Kidney capillary endothelial cell (primary cell): ENCODE measurements at places on chromosomes 6 and 20.
A peak's percentile ranks its signal among the peaks of the same experiment; 100 is the strongest.

- no peak for DNase-seq
Measured at GRCh38 chr20:62642666-62643520, 590 bp downstream of the SLCO4A1 start.

GRCh38 chr6:14656649-14657048, 539.1 kb downstream of the CD83 start:
- no peak for DNase-seq

DNA sequence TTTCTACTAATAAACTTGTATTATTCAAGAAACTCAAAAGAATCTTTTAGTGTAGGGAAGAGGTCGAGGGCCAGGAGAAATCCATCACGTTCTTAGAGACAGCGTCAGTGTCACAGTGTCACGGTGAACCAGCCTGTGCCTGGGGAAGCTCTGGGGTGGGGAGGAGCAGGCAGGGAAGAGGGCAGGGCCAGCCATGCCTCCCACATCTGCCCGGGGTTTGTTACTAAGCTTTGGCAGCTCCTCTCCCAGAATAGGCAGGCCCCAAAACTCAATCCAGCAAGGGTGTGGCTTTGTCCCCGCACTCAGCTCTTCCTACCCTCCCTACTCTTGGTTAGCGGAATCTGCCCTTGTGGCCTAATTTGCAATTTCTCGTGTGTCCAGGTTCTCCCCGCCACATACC, 72.9 kb downstream of the TCP11 start:
- DNase-seq, result no peak

GRCh38 chr6:67863346-67863745, 771.7 kb upstream of the ADGRB3 start:
- no peak for DNase-seq

GRCh38 chr6:139655783-139656705, 281.6 kb upstream of the CITED2 start:
- DNase-seq, result no peak

GRCh38 chr6:116485559-116486184, 24.5 kb downstream of the CALHM6 start:
- DNase-seq, result peak; percentile 26

DNA sequence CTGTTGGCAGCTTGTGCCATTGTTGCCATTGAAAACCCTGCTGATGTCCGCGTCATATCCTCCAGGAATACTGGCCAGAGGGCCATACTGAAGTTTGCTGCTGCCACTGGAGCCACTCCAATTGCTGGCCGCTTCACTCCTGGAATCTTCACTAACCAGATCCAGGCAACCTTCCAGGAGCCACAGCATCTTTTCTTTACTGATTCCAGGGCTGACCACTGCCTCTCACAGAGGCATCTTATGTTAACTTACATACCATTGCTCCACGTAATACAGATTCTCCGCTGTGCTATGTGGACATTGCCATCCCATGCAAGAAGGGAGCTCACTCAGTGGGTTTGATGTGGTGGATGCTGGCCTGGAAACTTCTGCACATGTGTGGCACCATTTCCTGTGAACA, 221.8 kb upstream of the FAM83B start:
- no peak for DNase-seq

DNA sequence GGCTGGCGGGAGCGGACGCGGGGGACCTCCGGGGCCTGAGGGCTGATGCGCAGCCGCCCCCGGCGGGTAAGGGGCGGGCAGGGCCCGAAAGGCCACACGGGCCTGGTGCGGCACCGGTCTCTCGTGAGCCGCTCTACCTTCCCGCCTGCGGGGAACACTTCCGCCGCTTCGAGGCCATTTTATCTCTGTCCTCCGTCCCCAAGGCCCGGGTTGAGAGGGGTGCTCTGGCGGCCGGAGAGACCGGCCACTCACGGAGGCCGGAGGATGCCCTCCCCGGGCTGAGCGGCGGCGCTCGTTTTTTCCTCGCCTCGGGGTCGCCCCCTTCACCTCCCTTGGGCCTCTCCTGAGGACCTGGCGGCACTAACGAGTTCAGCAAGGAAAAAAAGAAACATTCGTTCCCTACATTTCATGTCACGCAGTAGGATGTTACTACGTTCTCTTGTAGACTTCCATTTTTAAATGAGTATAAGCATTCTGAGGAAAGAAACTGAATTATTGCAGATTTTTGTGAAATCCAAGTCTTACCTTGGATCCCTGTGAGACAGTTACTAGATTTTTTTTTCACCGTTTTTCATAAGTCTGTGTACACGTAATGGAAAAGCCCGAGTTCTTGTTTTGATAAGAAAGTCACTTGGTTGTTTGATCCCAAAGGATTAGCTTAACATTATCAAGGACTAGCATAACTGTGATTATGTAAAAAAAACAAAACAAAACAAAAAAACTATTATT, 575 bp downstream of the WTAP start:
- peak; percentile 26 for DNase-seq

DNA sequence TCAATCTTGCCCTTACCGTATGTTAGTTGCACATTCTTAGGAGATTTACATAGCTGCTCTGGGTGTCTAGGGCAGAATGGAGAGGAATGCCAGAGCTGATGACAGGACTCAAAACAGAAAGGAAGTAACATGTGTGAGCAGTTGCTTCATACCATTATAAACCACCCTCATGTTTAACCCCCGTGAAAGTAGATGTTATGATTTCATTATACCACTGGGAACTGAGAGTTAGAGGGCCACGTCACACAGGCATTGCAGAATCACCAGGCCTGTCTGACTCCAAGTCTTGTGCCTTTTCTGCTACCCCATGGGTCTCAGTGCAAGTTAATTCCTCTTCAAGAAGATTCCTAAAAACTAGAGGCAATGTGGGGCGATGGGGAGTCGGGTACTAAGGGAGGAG, 23.5 kb upstream of the SIM1 start:
- no peak for DNase-seq

DNA sequence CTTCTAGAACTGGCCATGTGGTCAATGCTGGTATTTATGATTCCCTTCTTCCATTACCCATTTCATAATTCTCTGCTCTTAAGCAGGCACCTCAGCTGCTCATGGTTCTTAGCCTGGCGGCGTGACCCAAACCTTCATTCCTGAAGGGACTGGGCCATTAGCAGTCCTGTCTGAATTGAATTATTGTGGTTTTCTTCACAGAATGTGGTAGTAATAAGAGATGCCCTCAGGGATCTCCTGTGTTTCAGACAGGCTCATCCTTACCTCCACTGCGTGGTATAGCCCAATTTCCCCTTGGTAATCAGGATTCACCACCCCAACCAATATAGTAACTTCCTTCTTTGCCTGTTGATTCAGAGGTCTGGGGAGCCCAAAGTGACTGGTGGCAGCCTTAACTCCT, 37.6 kb downstream of the PKIB start:
- no peak for DNase-seq

DNA sequence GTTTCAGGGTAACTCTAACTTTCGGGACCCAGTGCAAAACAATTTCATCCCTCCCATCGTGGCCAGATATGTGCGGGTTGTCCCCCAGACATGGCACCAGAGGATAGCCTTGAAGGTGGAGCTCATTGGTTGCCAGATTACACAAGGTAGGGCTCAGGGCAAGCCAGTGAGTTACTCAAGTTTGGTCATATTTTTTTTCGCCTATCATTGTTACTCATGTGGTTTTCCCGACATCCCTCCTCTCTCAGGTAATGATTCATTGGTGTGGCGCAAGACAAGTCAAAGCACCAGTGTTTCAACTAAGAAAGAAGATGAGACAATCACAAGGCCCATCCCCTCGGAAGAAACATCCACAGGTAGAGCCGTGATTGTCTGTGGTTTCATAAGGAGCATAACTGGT, 58.2 kb downstream of the DCBLD1 start:
- DNase-seq, result no peak

GRCh38 chr20:48105526-48105925, 320.2 kb upstream of the SULF2 start:
- DNase-seq, result no peak

DNA sequence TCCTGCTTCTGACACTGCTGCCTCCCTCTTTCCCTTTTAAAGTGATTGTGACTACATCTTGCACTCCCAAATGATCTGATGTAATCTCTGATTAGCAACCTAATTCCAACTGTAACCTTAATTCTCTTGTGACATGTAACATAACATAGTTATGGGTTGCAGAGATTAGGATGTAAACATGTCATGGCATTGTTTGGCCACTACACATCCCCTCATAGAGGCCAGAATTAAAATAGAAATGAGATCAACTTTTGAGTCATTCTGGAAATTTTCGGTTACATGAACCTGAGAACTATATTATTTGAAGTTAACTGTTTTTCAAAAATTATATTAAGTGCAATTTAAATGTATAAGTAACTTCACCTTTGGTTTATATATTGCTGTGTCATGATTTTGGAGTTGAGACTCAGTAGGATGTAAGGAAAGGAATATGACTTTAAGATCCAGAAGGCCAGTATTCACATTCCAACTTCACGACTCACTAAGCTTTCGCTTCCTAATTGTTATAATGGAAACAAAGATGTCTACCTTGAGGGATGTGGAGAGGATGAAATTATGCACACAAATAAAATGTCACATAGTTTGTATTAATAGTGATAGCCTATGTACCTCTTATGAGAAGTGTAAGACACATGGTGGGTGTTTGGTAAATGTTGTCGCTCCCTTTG, 611.9 kb upstream of the MAP3K7 start:
- DNase-seq, result peak; percentile 45

DNA sequence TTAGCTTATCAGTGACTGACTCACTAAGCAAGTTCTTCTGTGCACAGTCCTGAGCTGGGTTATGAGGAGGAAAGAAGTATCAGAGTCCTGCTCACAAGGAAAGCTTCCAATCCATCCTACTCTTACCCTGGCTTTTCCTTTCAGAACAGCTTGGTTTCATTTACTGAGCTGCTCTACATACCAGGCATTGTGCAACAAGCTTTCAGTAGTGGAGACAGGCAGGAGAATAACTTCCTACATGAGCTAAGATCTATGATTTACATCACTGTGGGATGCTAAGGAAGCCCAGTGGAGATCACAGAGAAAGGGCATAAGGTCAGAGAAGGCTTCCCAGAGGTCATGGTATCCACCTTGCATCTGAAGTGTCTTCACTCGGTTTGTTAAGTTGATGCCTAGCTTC, 144.5 kb downstream of the MAP3K7 start:
- DNase-seq, result no peak

DNA sequence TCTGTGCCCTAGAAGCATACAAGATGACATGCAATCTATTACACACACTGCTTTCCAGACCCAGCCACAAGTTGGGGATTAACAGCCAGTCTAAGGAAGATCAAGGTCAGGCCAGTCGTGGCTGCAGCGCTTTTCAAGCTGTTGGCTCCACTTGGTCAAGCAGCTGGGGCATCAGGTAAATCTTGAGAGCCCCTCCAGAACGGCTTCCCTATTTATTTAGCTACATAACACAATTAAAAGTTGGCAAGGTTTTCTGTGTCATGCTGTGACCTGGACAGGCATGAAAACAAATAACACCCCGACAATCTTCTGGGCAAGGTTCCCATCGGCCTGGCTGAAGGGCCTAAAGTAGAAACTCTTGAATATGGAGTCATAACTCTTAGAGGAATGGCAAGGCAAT, 524.3 kb downstream of the PRKN start:
- DNase-seq, result no peak

GRCh38 chr20:36339646-36340592, 33.8 kb downstream of the DLGAP4 start:
- no peak for DNase-seq

- no peak for DNase-seq
Measured at GRCh38 chr6:79810185-79810705, 137.1 kb downstream of the ELOVL4 start.

- DNase-seq, result no peak
Measured at GRCh38 chr6:46964716-46965519, 43.2 kb upstream of the ADGRF5 start.

DNA sequence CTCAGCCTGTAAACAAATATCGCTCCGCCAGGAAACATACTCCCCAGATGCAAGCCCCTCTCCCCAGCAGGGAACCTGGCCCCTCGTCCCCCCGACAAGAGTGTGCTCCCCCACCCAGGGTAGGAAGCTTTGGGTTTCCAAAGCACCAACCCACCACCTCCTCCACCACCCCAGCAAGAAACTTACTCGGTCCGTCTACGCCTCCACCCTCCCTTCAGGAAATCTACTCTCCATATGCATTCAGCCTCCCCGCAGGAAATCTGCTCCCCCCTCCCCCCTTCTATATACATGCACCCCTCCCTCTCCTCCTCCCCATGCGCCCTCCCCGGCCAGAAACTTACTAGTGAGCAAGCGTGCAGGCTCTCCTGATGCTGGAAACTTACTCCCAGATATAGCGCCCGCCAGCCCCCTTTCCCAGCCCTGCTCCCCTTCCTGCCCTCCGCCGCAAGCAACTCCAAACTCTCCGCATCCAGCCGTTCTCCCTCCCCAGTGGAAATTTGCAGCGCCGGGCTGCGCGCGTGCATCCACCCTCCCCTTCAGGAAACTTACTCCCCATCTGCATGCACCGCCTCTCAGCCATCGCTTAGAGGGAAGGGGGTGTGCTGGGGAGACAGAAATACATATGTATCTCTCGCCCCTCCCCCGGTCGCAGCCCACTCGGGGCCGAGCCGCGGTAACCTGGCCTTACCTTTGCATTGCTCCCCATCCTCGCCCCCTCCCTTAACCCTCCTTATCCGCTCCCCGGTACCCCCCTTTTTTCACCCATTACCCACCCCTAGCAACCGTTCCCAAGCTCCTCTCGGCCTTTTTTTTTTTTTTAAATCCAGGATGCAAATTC, at the start of gene TRERF1:
Gene TRERF1, minus strand, starts transcription at position 594 of the 838 bp plus-strand sequence. CDS start 182,336 bp downstream, outside the sequence.
- peak; percentile 14 for DNase-seq

DNA sequence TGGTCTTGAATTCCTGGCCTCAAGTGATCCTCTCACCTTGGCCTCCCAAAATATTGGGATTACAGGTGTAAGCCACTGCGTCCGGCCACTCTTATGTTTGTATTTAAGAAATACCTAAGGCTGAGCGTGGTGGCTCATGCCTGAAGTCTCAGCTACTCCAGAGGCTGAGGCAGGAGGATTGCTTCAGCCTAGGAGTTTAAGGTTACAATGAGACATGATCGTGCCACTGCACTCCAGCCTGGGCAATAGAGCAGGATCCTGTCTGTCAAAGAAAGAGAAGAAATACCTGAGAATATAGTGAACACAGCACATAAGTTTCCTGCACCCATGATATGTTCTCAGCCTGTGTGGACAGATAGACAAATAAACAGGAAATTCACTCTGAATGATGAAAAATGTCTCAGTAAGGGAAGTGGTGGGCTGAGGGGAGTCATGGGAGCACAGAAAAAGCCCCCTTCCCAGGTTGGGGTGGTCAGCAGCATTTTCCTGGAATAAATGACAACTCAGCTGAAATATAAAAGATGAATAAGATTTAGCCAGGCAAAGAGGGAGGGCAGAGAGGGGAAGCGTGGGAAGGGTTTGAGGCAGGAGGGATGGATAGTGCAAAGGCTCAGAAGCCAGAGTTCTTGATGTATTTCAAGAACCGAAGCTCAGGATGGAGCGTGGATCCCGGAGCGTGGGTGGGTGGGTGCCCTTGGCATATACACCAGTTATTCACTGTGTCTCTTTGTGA, 13.8 kb upstream of the MMP9 start:
- DNase-seq, result no peak

DNA sequence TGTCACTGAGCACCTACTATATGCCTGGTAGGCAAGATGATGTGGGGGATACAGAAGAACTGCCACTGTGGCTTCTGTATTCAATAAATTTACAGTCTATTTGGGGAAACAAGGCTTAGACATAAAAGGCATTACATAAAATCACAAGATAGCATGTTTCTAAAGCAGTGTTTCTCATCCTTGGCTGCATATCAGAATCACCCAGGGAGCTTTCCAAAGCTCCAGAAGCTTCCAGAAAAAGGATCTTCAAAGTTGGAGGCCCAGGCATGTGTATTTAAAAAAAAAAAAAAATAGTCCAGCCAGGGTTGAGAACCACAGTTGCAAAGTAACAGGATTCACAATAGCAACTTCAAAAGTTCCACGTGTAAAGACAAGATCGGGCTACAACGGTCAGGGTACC, 112.4 kb upstream of the SPACA1 start:
- no peak for DNase-seq
